Left kidney (tissue), 8 donors: ENCODE measurements at places on chromosomes 11 and 22. TPM values are rescaled to one million over a fixed set of nuclear protein-coding genes. Genes with fewer than 3 reads are reported as not detected.
A peak's percentile ranks its signal among the peaks of the same experiment; 100 is the strongest.

GRCh38 chr11:2752923-2753322 is 53.1 kb upstream of the KCNQ1OT1 start:
- no peak for DNase-seq

GRCh38 chr11:112129656-112130055 is 34.2 kb downstream of the IL18 start:
- no peak for DNase-seq

GRCh38 chr11:25981998-25982397 is 349.9 kb upstream of the ANO3 start:
- peak; percentile 79 for DNase-seq

DNA sequence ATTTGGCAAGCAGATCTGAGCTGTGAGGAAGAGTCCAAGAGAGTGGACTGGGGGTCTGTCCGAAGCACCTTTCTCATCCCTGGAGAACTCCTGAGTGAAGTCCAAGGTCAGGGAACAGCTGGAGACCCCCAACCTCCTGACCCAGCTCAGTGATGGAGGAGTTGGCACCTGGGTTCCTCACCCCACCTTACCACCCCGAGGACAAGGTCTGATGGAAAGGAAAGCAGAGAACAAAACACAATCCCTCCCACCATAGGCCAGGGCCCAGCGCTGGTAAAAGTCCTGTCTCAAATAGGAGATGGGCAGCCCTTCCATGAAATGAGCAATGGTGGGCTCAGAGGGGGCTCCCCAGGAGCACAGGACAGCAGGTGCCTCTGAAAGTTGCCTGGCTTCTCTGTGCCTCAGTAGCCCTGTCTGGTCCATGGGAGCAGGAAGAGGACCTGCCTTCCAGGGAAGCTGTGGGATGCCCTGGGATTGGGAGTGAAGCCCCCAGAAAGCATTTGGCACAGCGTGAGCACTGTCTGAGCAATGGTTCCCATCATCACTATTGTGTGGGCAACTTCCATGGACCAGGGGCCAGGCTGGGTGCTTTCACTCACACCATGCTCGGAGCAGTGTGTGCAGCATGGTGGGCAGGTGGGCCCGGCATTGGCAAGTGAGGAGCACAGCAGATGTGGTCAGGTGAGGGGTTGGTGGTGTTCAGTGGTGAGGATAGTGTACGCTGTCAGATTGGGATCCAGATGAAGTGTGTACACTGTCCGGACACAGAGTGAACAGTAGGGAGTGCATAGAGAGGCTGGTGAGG is 7.5 kb downstream of the TRIM29 start:
- no peak for DNase-seq

DNA sequence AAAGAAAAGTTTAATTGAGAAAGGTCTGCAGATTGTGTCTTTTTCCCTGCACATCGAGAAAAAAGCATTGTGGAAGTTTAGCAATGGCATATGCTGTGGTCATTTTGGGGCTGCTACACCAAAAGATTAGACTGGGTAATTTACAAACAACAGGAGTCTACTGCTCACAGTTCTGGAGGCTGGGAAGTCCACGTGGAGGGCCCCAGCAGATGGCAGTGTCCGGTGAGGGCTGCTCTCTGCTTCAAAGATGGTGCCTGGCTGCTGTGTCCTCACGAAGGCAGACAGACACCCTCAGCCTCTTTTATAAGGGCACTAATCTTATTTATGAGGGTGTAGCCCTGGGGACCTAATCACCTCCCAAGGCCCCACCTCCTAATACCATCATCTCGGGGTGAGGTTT is 21.1 kb downstream of the PHF21B start:
- no peak for DNase-seq

DNA sequence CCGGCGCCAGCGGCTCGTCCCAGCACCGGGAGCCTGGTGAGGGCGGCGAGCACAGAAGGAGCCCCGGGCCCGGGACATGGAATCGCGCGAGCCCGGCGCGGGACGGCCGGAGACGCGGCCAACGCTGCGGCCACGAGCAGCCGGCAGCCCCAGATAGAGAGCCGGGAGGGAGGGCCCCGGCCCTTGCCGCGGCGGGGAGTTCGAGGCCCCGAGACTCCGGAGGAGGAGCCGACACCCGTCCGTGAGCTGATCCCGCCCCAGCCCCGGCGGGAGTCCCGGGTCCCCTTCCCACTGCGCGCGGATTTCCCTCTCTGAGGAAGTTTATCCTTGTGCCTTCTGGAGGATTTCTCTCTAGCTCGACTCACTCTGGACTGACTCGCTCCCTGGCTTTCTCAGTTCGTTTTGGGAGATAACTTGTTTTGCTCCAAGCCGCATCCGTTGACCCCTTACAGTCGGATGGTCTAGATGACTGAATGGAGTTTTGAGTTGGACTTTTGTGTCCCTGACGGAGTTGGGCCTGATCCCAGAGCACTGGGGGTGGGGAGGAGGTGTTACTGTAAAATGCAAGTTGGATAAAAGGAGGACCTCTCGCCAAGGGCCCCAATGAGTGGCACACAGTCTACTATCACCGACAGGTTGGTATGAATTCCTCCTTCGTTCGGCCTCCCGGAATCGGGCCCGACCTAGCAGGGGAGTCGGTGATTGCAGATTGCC is 585 bp downstream of the ARHGEF12 start:
- DNase-seq: no peak

GRCh38 chr11:45252134-45252856 is 33.8 kb downstream of the SYT13 start:
- DNase-seq: no peak

NCR3LG1 gene
- polyA plus RNA-seq: 2.3 TPM

FOSL1 gene
- not detected for polyA plus RNA-seq

UBQLN3 gene
- polyA plus RNA-seq: not detected

DNA sequence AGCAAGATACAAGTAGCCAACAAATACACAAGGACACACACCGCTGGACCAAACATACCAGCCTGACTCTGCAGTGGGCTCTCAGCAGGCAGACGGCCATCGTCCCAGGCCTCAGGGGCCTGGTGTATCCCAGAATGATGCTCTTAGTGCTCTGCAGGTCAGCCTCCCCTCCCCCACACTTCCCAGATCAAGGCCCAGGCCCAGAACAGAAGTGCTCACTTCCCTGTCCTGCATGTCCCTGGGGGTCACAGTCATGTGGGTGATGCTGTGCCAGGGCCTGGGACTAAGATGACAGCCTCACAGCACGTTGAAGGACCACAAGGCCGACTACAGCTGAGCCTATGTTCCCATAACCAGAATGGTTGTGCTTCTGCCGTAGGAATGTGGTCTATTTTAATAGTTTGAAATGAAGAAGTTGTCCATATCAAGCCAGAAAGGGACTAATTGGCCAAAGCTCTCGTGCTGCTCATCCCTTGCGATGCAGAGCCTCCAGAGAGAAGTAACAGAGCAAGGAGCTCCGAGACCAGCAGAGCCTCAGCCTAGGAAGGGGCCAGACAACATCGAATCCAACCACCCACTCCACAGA is 48.6 kb downstream of the GAB4 start:
- DNase-seq: no peak

- no peak for DNase-seq
Observed at GRCh38 chr11:65504674-65505465, 6.0 kb downstream of the MALAT1 start.

RASSF10 gene
- 24.0 TPM for polyA plus RNA-seq

OR6Q1 gene
- not detected for polyA plus RNA-seq

DNA sequence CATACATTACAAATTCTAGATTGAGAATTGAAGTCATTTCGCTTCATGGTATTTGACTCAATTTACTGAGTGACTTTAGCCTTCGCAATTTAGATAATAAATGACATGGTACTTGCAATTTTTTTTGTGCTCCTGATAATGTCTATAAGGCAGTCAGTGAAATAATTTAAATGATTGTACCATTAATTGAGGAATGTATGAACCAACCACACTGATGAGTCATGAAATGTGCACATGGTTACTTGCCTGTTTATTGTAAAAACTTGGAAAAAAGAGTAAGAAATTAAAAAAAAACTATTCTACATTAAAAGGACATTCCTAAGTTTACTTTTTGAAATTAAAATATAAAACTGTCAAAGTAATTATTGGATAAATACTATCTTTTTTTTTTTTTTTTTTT is 43.3 kb downstream of the DNAJC24 start:
- DNase-seq: no peak

DNA sequence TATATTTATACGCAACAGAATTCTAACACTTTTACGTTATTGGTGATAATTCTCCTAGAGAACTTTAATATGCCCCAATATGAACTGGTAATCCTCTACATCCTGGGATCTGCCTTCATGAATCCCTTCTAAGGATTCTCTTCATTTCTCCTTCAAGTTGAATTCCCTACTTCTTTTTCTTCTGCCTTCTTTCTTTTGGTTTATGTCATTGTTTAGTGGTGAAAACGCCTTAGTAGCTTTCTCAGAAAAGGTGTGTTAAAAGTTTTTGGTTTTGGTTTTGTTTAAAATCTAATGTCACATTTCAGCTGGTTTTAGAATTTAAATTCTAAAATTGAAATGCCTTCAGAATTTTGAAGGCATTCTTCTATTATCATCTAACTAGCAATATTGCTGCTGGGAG is 17.7 kb upstream of the RTL6 start:
- DNase-seq: no peak

RFPL1 gene
- polyA plus RNA-seq: 0.81 TPM

DDI1 gene
- polyA plus RNA-seq: not detected

DNA sequence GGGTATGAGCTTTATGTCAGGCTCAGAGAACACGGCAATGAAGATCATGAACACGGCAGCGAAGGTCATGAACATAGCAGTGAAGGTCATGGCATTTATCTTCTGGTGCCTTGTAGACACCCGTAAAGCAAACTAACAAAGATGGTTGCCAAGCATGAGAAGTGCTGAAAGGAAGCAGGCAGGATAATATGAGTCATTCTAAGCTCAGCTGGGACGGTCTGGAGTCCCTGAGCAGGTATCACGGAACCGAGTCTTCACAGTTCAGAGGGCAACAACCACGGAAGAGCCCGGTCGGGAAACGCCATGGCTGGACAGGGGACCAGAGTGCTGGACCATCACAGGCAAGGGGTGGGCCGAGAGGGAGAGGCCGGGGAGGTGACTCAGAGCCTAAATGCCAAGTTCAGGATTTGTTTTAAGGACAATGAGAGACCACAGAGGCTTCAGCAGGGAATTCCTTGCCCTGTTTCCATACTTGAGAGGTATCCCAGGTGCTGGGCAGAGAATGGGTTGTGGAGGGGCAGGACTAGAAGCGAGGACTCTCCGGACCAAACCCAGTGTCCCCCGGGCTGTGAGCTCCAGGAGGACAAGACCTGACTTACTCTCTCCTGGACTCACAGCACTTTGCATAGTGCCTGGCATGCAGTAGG is 13.1 kb upstream of the MS4A10 start:
- DNase-seq: no peak

GRCh38 chr11:63942803-63943202 is 4.0 kb downstream of the NAA40 start:
- DNase-seq: no peak

OR2AG1 gene
- polyA plus RNA-seq: 0.10 TPM

DNA sequence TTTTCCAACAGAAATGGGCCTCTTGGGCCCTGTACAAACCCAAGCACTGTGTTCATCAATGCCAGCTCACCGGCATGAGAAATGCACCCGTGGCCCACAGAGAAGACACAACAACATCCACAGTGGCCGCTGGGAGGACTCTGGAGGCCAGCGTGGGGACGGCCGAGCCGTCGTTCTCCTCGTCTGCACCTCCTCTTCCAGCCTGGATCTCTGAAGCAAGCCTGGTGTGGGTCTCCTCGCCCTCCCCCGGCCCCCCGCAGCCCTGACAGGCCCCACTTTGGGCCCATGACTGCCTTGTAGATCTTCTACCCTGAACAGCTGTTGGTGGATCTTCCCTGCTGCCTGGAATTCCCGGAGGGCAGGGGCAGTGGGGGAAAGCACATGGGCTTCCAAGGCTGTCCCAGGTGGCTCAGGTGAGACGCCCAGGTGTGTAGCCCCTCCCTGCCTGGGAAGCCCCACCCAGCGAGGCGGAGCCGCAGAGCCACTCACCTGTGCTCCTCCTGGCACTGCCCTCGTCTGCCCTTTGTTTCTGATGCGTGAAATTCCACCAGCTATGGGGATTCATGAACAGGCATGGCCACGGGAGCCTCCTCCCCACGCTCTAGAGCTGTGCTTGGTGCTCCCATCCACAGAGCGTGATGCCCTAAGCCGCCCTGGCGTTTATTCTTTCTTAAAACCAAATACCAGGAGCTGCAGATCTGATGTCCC is 225.9 kb downstream of the BRD1 start:
- no peak for DNase-seq

GRCh38 chr22:38613588-38613987 is 42.6 kb downstream of the FAM227A start:
- DNase-seq: no peak

- no peak for DNase-seq
Observed at GRCh38 chr11:66491315-66491935, 11.2 kb downstream of the DPP3 start.

- no peak for DNase-seq
Observed at GRCh38 chr11:75894036-75894585, 79.1 kb downstream of the UVRAG start.

- DNase-seq: no peak
Observed at GRCh38 chr11:108824545-108824944, 159.7 kb downstream of the DDX10 start.

AGBL2 gene
- 10.7 TPM for polyA plus RNA-seq

DNA sequence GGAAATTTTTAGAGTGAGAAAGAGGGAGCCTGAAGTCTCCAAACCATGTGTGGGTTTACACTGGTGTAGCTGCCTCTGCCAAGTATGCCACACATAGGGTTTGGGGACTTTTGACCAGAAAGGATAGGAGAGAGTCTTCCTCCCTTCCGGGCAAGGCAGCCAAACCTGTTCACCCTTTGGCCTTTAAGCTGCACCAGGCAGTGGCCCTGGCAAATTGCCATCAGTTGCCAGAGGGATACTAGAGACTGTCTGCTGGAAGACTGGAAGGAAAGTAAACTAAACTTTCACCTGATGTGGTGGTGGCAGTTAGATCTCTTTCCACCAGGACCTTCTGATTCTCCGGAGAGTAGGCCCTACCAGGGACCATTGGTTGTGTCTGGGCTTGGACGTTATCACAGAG is 1263.2 kb downstream of the FAM181B start:
- no peak for DNase-seq

DNA sequence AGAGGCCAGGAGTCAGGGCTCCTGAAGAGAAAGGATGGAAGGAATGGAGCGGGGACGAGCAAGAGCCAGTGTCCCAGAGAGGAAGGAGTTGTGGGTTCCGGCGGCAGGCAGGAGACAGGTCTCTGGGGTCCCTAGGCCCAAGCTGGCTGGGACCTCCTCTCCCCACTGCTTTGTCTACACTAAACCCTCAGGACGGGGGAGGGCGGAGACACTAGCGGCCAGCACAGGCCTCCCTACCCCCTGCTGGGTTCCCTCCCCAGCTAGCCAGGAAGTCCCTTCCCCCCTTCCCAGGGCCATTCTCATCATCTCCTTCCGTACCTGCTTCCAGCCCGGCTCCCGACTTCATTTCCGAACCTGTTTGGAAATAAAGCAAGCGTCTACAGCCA is 79.5 kb downstream of the ST3GAL4 start:
- DNase-seq: no peak
